A549 (cell line): ENCODE measurements at places on chromosomes 5 and 9.
A peak's percentile ranks its signal among the peaks of the same experiment; 100 is the strongest.

- DNase-seq = no peak
Observed at GRCh38 chr5:141486091-141486490, 1.3 kb downstream of the PCDHGC4 start.

DNA sequence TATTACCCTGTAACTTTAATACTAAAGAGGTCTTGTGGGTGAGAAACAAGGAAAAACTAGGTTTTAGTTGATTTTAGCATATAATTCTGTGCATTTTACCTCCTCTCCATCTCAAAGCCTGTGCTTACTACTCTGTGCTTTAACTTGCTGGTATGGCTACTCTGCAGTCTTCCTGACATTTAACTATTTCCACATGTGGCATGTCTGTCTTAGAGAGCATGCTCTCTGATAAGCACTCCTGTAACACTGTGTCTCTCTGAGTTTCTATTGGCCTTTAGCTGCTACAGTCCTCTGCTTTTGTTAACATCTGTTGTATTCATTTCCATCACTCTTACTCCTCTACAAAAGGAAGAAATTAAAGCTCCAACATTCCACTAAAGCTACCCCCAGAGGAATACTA lies 418.3 kb downstream of the RAB3C start:
- DNase-seq = no peak

- no peak for DNase-seq
Observed at GRCh38 chr5:135831439-135831838, 3.0 kb upstream of the SLC25A48 start.

- peak; percentile 39 for DNase-seq
Observed at GRCh38 chr5:38780945-38781344, 64.9 kb upstream of the OSMR start.

DNA sequence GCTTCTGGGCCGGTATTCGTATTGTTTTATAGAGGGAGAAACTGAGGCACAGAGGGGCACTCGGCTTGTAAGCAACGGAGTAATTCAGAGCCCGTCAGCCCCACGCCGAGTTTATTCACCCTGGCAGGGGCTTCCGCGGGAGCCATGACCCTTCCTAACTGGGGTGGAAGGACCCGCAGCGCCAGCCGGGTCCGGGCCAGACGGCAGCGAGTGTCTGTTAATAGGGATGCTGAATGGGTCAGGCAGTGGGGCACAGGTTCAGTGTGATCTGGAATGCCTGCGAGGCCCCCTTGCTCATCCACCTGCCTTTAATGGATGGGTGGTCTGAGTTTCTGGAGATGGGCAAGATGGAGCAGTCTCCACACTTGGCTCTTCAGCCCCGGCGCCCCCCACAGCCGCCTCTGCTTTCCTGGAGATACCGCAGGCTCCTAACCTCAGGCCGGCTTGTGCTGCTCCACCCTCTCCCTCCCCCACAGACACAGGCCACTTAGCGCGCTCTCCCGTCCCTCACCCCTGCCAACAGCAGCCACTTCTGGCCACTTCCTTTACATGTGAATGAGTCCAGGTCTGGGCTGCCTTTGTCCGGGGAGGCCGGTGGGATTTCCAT lies 147.1 kb downstream of the ERCC6L2 start:
- DNase-seq = no peak

DNA sequence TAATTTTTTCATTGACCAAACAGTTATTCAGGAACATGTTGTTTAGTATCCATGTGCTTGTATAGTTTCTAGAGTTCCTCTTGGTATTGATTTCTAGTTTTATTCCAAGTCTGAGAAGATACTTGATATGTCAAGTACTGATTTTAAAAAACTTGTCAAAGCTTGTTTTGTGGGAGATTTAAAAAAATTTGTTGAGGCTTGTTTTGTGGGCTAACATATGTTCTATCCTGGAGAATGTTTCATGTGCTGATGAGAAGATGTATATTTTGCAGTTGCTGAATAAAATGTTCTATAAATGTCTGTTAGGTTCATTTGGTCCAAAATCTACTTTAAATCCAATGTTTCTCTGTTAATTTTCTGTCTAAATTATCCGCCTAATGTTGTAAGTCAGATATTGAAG lies 1065.1 kb upstream of the WWC1 start:
- DNase-seq = no peak

DNA sequence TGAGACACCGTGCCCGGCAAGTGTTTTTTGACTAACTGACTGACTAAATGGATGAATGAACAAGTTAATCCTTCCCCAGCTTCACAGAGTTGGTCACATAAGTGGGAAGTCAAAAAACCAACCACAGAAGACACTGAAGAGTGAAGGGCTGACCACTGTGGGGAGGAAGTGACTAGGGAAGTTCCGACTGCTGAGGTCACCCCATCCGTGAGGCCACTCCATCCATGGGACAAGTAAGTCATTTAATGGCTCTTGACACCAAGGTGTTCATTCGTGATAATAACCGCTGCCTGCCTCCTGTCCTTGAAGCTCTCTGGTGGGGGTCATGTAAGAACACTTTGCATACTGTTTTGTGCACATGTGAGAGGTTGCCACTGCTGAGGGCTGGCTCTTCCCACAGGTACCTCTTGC lies 22.2 kb upstream of the CXCL14 start:
- no peak for DNase-seq

DNA sequence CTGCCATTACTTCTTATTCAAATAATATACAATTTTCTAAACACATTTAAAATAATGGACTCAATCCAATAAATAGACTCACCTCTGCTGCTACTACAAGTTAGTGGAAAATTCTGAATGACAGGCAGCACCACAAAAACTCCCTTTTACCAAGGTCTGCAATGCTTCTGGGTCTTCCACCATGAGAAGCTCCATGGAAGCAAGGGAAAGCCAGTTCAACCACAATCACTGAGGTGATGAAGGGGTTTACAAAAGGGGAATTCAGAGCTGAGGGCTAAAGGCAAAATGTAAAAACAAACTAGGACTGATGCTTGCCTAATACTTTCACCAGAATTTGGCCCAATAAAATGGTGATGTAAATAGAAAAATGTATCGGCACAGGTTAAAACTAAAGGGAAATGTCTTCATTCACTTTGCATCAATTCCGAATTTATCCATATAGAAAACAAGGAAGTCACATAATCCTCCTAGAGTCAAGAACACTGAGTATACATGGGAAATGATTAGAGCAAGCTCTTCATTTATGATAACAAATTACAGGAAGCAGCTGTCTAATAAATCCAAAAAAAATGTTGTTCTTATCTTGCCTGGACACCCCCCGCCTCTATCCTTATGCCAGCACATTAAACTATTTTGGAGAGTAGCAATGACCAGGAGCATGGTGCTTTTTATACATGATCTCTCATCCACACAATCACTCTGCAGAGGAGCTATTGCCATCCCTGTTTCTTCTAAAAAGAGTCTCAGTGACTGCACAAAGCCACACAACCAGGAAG lies 66.3 kb upstream of the NFIB start:
- no peak for DNase-seq

DNA sequence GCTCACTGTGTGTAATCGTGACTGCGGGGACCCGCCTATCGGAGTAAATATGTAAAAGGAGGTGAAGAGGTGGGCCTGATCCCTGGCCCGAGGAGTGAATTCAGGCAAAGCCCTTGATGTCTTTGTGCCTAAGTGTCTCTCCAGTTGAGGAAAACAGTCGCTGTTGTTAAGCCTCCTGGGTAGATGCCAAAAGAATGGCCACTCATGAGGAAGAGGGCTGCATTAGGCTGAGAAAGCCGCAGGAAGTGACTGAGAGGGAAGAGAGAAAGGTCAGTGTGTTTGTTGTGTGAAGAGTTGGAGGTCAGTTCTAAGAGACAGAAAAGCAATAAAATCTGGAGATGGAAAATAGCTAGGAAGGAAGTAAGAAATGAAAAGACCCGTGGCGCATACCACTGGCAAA lies 35.8 kb upstream of the PIP5K1B start:
- no peak for DNase-seq

DNA sequence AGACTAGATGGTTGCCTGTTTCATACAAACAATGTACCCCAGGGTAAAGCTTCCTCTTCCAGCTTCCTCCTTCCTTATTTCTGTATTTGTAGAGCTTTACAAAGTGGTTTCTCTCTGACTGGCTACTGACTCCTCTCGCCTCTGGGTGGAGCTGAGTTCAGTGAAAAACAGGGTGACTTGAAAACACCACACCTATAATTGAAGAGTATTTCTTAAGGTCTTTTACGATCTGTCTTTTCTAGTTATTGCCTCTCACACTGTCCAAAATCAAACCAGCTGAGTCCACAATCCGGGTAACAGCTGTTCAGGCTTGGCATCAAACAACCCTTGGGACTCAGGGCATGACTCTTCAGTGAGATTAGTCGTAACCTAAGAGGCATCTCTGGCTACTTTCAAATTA lies 200.4 kb downstream of the ARRDC3 start:
- DNase-seq = no peak

DNA sequence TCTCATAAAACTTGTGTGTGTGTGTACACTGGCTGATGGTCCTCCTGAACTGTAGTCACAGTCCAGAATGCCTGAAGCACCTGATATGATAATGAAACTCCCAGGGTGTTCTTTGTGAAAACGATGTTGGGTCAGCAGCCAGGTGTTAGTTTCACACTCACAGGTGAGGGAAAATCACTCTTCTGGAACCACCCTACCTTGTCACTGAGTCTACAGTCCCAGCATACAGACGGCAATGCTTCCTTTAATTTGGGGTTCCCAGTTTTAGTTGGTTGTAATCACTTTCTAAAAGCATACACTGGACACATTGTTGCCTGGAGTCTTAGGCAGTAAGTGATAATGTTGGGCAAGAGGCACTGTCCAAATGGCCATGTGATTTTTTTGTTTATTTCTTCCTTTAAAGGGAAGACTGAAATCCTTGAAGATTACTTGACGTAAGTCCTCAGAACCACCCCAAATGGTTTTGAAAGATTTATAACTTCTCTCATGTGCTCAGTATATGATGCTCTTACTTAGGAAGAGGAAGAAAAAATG lies 18.2 kb upstream of the MGAT1 start:
- DNase-seq = no peak

GRCh38 chr5:55226934-55227663 lies at the start of gene MCIDAS:
Gene MCIDAS, minus strand, starts transcription at chr5:55227315. Its CDS starts 177 bp downstream, at chr5:55227138.
- peak; percentile 84 for DNase-seq
